ENCODE measurements at places on chromosomes 5 and 9. TPM values are rescaled to one million over a fixed set of nuclear protein-coding genes. Genes with fewer than 3 reads are reported as not detected.

Gene FUT7
- 0.57 TPM for total RNA-seq

Gene FAXDC2
- total RNA-seq, result 35.3 TPM

Gene ANKRD34B
- total RNA-seq, result not detected

Gene CLIC3
- total RNA-seq, result 6.7 TPM

DNA sequence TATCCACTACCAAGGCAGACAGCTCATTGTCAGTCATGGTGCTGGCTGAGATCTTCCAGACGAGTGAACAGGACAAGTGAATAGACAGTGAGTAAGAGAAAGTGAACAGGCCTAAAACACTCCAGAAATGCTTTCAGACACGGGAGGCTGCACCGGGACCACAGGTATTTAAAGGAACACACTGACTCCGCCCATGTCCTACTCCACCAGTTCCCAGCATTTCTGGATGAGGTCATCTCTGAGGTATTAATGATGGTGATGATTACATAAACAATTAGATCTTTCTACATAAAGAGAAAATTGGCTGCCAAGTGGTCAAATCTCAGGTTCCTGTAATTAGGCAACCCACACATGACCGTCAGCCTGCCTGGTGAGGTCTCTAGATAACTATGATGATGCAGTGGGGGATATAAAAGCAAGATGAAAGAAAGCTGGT lies at the start of gene ACTBL2:
TSS of gene ACTBL2 (minus strand) at position 141 of the 436 bp plus-strand sequence. CDS start at position 37, 104 bp downstream.
- DNase-seq, result no peak
- no peak within 1 kb of the TSS for H3K27ac ChIP-seq
- H3K4me3 ChIP-seq, result no peak within 1 kb of the TSS

GRCh38 chr5:131413605-131414559 lies 150.0 kb downstream of the CDC42SE2 start:
- H3K27ac ChIP-seq, result no peak overlapping the region
- H3K4me1 ChIP-seq, result no peaks in the 10 kb centered on the region
- no peak for DNase-seq

DNA sequence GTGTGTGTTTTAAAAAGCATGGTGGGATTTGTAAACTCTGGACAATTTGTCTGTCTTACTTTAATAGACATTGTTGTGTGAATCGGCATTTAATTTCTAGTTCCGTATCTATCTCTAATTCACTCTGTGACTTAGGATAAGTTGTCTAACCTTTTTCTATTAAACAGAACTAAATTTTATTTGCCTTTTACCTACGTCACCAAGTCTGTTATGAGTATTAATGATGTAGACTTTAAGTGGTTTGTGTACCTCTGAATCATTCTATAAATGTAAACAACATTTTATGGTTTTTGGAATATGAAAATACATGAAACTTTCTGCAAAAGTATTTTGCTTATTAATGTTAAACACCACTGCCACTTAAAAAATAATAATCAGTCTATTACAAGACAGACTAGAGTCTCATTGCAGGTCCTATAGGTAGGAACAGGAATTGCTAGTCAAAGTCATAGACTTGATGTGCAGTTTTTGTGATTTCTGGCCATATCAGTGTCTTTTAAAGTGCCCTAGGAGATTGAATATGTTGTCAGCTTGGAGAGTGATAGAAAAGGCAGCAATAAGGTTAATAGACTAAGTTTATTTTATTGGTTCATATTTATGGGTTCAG lies 5.6 kb downstream of the RBM27 start:
- H3K27ac ChIP-seq, result no peak overlapping the region
- H3K27me3 ChIP-seq, result no peaks in the 10 kb centered on the region
- H3K4me1 ChIP-seq, result peaks cover 5% of the 10 kb centered on the region
- H3K36me3 ChIP-seq, result no peaks in the 10 kb centered on the region
- no peak overlapping the region for H3K4me3 ChIP-seq

DNA sequence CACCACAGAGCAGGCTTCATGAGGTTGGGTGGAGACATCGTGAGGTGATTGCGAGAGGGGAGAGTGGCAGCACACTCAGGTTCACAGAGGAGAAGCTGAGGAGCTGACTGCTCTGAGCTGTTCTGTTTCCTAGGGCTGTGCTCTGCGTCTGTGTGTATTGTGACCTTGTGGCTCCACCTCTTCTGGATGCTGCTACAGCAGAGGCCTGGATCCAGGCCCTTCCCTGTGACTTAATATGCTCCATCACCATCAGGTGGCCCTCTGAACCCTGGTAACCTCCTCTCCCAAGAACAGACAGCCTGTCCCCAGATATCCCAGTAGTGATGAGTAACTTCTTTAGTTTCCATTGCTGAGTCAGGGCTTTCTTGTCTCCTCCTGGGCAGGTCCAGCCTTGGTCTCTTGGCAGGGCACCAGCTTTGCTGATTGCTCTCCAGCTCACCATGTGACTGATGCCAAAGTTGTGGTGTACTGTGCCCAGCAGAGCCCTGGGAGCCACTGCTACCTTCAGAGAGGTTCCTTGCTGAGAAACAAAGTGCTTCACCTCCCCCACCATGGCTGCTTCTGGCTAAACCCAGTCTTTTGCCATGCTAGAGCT lies 212.8 kb upstream of the CHD1 start:
- H3K4me1 ChIP-seq, result no peaks in the 10 kb centered on the region
- no peaks in the 10 kb centered on the region for H3K27me3 ChIP-seq
- no peak for DNase-seq
- no peaks in the 10 kb centered on the region for H3K36me3 ChIP-seq
- H3K4me3 ChIP-seq, result no peak overlapping the region

DNA sequence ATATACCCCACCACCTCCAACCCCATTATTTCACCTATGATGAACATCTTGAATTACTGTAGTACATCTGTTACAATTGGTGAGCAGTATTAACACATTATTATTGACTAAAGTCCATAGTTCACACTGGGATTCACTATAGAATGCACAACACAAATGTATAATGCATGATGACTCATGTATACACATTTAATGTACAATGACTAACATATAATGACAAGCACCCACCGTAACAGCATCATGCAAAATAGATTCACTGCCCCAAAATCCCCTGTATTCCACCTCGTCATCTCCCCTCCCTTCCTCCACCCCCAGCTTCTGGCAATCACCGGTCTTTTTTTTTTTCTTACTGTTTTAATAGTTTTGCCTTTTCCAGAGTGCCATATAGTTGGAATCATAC lies 47.1 kb upstream of the NEK6 start:
- H3K4me3 ChIP-seq, result no peak overlapping the region
- no peaks in the 10 kb centered on the region for H3K4me1 ChIP-seq
- no peak for DNase-seq
- no peak overlapping the region for H3K27ac ChIP-seq
- no peaks in the 10 kb centered on the region for H3K36me3 ChIP-seq

DNA sequence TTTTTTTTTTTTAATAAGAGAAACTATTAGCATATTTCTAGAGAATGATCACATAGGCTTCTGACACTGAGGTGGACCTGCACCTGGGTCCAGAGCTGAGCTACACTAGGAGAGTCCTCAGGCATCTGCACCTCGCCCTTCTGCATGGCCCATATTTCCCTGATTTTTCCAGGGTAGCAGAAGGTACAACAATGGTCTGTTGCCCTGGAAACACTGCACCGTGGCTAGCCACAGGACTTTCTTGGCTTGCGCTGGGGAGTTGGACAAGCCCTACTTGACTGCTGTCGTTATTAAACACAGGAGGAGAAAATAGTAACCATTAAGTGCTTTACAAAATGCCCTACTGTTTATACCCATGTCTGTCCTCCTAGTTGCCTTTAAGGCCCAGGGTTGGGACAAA lies 615.7 kb upstream of the MEF2C start:
- H3K4me3 ChIP-seq, result no peak overlapping the region
- H3K4me1 ChIP-seq, result no peaks in the 10 kb centered on the region
- no peaks in the 10 kb centered on the region for H3K27me3 ChIP-seq
- no peaks in the 10 kb centered on the region for H3K36me3 ChIP-seq
- no peak for DNase-seq

GRCh38 chr9:134698111-134698510 lies 56.5 kb downstream of the COL5A1 start:
- DNase-seq, result no peak
- H3K27me3 ChIP-seq, result no peaks in the 10 kb centered on the region
- peaks cover 4% of the 10 kb centered on the region for H3K4me1 ChIP-seq
- no peak overlapping the region for H3K4me3 ChIP-seq

- H3K27me3 ChIP-seq, result no peaks in the 10 kb centered on the region
- no peak for DNase-seq
- H3K4me3 ChIP-seq, result no peak overlapping the region
- peaks cover 13% of the 10 kb centered on the region for H3K4me1 ChIP-seq
- H3K36me3 ChIP-seq, result no peaks in the 10 kb centered on the region
Measured at GRCh38 chr9:91103931-91104330, 257.8 kb downstream of the AUH start.

- no peaks in the 10 kb centered on the region for H3K4me1 ChIP-seq
- DNase-seq, result no peak
- no peak overlapping the region for H3K27ac ChIP-seq
- H3K36me3 ChIP-seq, result no peaks in the 10 kb centered on the region
- peaks cover 4% of the 10 kb centered on the region for H3K27me3 ChIP-seq
Measured at GRCh38 chr5:160432196-160432595, 10.5 kb downstream of the PTTG1 start.

GRCh38 chr9:1267581-1267980 lies 217.4 kb downstream of the DMRT2 start:
- no peak overlapping the region for H3K27ac ChIP-seq
- H3K4me3 ChIP-seq, result no peak overlapping the region

DNA sequence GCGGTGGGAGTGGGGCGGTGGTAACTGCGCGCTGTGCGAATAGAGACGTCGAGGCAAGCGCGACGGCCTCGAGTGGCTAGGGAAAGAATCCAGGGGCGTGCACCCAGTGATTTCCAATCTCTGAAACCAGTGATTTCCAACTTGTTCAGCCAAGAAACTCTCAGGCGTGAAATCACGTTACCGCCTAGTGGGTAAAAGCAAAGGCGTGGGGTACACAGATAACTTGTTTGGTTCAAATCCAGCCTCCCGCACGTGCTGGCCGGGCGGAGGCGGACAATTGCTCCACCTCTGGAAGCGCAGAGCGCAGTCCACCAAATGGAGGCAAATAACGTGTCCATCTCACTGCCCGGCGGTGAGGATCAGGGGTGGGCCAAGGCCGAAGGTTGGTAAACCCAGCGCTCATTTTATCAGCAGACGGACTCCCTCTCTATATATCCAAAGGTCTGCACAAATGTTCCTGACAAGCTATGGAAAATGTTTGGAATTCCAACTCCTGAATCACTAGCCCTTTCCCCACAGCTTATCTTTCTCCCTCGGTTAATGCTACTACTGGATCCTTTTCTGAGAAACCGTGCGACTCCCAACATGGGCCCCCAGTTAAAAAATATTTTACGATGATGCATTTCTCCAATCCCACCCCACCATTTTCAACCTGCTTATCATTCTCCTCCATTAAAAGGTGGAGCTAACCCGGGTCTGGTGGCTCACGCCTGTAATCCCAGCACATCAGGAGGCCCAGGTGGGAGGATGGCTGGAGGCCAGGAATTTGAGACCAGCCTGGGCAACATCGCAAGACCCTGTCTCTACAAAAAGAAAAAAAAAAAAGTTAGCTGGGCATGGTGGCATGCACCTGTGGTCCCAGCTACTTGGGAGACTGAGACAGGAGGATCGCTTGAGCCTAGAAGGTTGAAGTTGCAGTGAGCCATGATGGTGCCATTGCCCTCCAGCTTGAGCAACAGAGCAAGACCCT lies 950 bp upstream of the FNBP1 start:
- peak; percentile 36 for DNase-seq
- H3K4me1 ChIP-seq, result peaks cover 10% of the 10 kb centered on the region
- H3K27ac ChIP-seq, result peak overlapping the region; percentile 95

DNA sequence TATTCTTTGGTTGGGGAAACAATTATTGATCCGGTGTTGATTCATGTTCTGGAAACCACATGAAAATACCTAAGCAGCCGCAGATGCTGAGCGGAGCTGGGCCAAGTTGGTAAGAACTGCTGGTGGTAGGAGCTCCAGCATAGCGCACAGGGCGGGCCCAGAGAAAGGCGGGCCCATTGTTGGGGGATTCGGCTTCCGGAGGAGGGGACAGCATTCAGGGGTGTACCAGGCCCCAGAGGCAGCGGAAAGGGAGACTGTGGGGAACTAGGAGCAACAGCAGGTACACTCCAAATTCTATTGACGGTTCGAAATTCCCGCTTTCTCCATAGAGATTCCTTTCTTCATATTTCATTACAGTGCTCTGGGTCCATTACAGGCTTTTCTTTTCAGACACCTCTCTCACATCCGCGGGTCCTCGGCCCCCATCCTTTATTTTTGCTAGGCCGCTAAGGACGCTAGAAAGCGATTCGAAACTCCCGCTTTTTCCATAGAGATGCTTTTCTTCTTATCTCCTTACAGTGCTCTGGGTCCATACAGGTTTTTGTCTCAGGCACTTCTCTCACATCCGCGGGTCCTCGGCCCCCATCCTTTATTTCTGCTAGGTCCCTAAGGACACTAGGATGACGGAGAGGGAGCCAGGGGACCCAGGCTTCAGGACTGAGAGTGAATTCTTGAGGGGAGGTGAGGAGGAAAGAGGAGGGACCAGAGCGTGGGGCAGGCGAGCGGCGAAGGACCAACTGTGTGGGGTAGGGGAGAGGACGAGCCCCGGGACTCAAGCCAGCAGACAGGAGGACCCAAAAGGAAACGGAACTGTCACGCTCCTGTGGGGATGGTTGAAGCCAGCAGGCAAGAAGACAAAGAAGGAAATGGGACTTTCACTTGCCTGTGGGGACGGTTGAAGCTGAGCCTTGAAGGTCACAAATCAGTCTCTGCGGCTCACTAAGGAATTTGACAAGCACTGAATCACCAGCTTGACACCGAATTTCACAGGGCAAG lies at the start of gene CCDC152:
TSS of gene CCDC152 (plus strand) at position 213 of the 996 bp plus-strand sequence. CDS start 2,304 bp downstream, outside the sequence.
- H3K27me3 ChIP-seq, result no peaks in the 10 kb centered on the region
- H3K4me1 ChIP-seq, result no peaks in the 10 kb centered on the region
- no peak within 1 kb of the TSS for H3K27ac ChIP-seq
- H3K4me3 ChIP-seq, result no peak within 1 kb of the TSS
- no peak for DNase-seq
- H3K36me3 ChIP-seq, result no peaks in the 10 kb centered on the region

- no peak overlapping the region for H3K4me3 ChIP-seq
- no peaks in the 10 kb centered on the region for H3K27me3 ChIP-seq
- no peaks in the 10 kb centered on the region for H3K4me1 ChIP-seq
- no peak for DNase-seq
Measured at GRCh38 chr5:143236682-143237081, 166.8 kb downstream of the NR3C1 start.

DNA sequence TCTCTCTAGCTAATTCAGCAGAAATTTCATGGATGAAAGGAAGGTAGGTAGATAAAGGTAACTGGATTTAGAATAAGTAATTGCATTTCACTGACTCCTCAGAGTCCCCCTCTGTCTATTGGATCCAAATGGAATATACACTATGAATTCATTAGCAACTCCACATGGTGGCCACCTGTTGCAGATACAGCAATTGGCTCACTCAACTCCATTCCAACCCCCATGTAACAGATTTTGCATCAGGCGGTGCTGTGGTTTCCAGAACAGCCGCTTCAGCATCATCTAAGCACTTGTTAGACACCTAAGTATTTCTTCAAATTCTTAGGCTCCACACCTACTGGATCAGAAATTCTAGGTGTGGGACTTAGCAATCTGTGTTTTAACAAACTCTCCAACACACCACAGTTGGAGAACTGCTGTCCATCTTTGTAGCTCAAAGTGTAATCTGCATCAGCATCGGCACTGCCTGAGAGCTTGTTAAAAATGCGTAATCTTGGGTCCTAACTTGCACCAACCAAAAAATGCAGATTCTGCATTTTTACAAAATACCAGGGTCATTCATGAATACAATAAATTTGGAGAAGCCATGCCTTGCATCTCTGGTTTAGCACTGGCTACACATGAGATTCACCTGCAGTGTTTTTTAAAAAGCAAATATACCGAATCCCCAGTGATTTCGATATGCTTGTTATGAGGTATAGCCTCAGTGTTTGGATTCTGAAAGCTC lies 413.8 kb upstream of the CD180 start:
- H3K27ac ChIP-seq, result no peak overlapping the region
- no peaks in the 10 kb centered on the region for H3K27me3 ChIP-seq
- H3K4me3 ChIP-seq, result no peak overlapping the region
- no peaks in the 10 kb centered on the region for H3K4me1 ChIP-seq
- DNase-seq, result no peak

All from prostate gland (tissue), 2 donors.